NCI-H524 treated with DMSO at 0.1 percent for 48 hours (cell line): ENCODE measurements at places on chromosomes 1 and 21.

DNA sequence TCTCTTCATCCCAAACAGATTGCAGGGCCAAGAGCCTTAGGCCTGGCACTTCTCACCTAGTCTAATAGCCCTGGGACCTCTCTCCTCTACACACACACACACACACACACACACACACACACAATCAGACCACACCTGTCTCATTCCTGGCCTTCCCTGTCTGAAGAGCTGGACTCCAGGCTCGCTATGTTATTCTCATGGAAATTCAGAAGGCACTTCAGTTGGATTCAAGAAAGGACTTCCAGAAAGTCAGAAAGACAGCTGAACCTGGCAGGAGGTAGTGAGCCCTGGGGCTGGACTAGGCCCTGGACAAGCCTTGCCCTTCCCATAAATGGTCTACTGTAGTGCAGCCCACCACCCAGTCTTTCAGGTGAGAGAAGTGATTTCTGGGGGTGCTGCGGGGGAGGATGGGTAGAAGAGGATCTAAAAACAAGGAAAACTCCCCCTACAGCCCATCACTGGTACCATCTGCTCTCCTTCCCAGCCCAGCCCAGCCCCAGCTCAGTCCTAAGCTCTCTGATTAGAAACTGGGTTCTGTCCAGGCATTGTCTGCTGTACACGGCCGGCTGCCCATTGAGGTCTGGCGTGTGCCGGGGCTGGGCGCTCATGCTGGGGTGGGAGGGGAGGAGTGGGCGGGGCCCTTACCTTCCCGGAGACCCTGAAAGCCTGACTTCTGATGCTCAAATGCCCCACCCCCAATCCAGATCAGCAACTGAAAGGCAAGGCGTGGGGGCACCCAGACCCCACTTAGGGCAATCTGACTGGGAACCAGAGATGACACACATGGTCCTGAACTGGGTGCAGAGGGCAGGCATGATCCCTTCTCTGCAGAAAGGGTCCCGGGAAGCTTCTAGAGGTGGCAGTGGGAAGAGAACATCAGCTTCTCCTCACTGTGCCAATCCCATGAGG, 2.5 kb downstream of the KIF21B start:
- DNase-seq, result no peak

DNA sequence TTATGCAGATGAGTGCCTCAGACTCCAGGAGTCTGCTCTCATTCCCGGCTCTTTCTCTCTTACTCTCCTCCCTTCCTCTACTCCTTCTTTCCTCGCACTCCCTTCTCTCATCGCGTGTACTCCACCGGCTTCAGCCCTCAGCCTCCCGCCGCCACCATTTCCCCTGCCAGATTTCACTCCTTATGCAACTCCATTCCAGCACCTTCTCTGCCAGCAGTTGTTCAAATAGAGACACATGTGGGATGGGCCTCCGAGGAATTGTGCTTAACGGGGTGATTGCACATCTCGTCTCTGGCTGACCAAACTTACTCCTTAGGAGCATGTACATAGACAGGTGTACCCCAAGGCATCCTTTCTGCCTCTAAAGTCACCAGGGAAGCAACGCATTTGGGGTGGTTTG, 2.1 kb downstream of the CNTN2 start:
- DNase-seq, result no peak

DNA sequence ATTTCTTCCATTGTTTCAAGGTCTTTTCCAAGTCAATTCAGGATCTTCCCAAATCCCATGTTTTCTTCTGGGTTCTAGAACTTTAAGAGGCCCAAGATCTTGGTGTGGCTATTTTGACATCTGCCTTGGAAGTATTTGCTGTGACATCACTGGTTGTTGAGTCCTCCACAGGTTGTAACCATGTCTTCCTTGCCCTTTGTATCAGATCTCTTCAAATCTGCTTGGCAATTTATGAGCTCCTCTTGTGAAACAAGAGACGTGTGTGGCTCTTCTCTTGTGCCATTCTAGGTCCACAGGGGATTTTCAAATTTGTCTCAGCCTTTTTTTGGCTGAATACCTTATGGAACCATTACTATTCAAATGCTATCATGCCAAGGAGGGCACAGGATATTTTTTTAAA, 60.3 kb upstream of the KCNK2 start:
- DNase-seq, result no peak

DNA sequence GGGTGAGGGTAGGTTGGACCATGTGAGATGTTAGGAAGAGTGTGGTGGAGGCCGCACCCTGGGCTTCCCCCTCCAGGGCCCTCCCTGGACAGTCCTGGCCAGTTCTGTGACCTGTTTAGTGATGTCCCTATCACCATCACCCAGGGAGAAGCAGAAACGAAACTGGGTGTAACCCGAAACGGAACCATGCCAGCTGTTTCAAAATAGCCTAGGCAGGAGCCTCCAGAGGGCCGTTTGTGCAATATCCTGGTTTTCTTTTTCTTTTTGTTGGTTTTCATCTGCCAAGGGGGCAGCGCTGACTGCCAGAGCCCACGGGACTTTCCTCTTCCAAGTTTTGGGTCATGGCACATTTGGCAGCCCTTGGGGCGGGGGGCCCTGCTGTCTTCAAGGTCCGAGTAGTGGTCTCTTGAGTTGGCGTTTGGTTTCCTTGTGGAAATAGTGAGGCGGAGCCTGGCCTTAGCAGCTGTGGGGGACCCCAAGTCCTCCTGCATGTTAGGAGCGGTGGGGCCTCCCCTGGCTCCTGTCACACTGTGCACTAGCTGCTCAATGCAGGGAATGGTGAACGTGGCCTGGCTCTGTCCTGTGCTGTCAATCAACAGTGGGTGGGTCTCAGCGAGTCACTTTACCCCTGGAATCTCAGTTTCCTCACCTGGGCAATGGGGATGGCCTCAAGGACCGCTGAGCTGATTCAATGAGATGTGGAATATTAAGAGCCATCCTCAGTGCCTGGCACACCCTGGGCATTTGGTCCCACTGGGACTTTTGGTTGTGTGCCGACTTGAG, 90.7 kb downstream of the ARHGEF10L start:
- no peak for DNase-seq

- DNase-seq, result no peak
These were observed 27.5 kb downstream of the KAZN start for GRCh38 chr1:14625996-14626395.

- DNase-seq, result no peak
These were observed 82.3 kb downstream of the ITPKB start for GRCh38 chr1:226656601-226657277.

DNA sequence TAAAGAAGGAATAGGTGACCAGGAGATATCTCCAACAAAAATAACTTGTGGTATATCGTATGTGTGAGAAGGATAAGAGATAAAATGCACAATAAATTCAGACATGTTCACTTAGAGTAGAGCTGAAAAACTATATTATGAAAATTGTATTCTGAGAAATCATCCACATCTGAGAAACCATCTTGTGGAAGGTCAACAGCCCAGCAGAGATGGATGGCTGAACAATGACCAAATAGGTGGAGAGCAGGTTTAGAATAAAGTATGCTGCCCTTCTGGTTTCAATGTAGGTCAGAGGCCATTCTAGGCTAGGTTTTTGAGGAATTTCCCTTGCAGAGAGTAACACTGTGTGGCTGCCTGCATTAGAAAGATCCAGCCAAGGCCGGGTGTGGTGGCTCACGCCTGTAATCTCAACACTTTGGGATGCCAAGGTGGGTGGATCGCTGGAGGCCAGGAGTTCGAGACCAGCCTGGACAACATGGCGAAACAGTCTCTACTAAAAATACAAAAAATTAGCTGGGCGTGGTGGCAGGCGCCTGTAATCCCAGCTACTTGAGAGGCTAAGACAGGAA, 8.8 kb upstream of the UAP1 start:
- DNase-seq, result no peak

- peak; percentile 3 for DNase-seq
These were observed 15.0 kb upstream of the F5 start for GRCh38 chr1:169601096-169601881.

DNA sequence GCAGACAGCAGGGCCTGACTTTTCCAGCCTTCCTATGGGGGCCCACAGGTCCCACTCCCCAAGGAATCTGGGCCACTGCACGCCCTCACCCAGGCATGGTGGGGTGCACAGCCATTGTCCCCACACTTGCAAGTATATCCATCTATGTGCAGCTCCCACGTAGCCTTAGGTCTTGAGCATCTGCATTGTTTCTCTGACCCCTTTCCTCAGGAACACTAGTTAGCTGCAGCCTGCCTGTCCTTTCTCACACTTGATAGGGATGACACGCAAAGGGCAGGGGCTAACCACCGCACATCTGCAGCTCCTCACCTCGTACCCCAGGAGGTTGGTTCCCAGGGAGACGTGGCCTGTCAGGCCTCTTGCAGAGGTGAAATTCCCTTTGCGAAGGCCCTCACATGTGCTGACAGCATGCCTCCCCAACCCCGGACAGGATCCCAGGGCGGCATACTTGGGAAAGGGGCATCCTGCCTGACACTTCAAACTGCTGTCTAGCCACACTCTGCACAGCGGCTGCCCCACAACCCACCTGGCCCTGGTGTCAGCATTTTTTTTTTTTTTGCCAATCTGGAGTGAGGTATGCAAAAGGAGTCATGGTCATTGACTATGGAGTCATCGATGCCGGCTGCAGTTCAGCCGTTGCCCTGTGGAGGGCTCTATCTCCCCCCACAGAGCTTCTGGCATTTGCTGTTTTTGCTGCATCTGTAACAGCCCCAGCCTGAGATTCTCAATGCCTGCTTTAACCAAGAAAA, 5.0 kb downstream of the JMJD4 start:
- no peak for DNase-seq

DNA sequence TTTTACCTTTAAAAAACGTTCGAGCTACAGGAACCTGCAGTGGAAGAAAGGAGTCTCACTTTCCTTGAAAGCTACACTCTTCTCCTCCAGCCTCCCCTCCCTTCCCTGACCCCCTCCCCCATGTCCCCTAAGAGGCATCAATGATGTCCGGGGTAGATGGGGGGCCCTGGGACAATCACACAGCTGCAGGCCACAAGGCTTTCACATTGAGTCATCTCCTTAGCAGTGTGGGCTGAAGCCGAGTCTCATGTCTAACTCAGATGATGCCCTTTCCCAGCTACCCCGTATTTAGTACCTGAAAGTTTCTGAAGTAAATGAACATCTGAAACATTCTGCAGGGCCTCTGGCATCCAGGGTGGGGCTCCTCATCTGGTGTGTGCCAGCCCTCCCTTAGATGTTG, 6.3 kb upstream of the GPR25 start:
- no peak for DNase-seq

DNA sequence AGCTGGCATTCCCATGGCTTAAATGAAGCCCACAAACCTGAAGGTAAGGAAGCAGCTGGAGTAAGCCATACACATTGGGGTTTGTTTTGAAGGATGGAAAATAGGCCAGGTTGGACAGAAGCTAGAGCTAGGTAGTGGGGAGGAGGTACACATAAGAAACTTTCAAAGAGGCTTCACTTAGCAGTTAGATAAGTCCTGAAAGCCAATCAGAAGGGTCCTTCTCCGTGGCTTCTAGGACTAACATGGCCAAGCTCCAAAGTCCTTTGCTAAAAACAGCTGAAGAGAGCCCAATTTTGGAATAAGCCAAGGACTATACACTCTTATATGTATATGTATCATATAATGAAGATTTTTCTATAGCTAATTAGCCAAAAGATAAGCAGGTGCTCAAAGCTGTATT, 1.8 kb downstream of the EYA3 start:
- DNase-seq, result no peak

- DNase-seq, result no peak
These were observed 1.9 kb downstream of the PODN start for GRCh38 chr1:53063744-53064515.

DNA sequence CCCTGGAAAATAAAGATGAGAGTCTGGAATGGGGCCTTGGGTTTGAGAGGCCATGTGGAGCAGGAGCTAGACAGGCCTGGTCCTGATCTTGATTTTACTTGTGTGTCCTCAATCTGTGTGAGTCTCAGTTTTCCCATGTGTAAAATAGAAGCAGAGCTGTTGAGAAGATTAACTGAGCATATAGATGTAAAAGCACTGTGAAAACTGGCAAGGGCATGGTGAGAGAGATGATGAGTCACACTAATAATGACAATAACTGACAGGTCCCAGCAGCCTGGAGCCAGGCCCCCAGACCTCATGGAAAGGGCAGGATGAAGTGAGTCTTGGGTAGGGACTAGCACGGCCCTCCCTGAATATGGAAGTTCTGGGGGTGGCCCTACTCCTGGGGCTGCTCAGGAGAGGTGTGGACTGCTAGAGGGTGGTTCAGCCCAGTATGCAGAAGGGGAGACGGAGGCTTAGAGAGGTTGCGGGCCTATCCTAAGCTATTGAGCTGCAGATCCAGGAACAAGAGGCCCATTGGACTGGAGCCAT, 2.8 kb upstream of the AHDC1 start:
- no peak for DNase-seq

GRCh38 chr21:42672699-42673458, 19.5 kb downstream of the PDE9A start:
- no peak for DNase-seq

- DNase-seq, result no peak
These were observed 10.2 kb downstream of the SDHB start for GRCh38 chr1:17043676-17044075.

GRCh38 chr21:36541721-36542139, 61.8 kb upstream of the CLDN14 start:
- DNase-seq, result no peak

GRCh38 chr21:29064850-29065481, 8.5 kb downstream of the CCT8 start:
- DNase-seq, result no peak

DNA sequence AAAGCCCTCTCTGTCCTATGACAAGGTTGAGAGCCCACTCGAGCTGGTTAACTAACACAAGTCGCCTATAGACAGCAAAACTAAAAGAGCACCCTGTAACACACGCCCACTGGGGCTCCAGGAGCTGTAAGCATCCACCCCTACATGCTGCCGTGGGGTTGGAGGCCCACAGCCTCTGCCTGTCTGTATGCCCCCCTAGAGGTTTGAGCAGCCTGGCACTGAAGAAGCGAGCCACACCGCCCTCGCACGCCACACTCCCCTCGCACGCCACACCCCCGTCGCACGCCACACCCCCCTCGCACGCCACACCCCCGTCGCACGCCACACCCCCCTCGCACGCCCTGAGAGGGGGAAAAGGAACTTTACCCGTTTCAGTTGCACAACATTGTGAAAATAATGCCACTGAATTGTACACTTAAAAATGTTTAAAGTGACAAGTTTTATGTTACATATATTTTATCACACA, 13.2 kb upstream of the HMGCL start:
- DNase-seq, result no peak

DNA sequence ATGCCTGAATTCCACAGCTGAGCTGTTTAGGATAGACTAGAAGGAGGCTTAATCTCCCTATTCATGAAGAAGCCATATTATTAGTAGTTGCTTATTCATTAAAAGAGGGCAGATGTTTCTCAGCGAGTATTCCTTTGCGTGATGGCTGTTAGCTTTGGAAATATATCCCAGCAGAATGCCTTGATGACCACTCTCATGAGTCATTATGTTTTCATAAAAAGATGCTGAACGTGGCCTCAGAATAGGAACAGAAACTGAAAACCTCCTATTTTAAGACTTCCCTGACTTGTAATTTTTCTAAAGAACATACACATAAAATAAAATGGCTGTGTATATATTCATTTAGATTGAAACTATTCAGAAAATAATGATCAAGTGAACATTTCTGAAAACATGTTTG, 9.6 kb upstream of the PLA2G4A start:
- DNase-seq, result no peak

- DNase-seq, result no peak
These were observed 132.7 kb downstream of the PLPPR4 start for GRCh38 chr1:99397029-99397428.
